ENCODE measurements at places on chromosomes 2 and 18.
A peak's percentile ranks its signal among the peaks of the same experiment; 100 is the strongest.

DNA sequence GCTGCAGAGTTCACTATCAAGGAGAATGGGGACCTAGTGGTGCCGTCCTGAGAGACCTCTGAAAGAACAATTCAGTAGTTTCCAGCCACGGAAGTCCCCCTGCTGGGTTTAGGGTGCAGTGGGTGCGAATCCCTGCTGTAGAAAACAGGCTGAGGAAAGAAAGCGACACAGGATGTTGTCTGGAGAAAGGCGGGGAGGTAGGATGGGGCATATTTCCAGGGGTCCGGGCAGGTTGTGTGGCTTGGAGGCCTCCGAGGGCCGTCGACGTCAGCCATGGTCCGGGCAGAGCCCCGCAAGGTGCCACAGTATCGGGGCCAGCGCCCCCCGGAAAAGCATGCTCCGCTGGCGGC is 807 bp upstream of the CREB1 start:
- peak; percentile 73 for DNase-seq
- peaks cover 45% of the 10 kb centered on the region for H3K4me1 ChIP-seq
- peak overlapping the region; percentile 100 for H3K27ac ChIP-seq
- H3K27me3 ChIP-seq, result no peaks in the 10 kb centered on the region

- no peak for DNase-seq
- no peaks in the 10 kb centered on the region for H3K36me3 ChIP-seq
- no peak overlapping the region for H3K27ac ChIP-seq
These were observed 15.3 kb upstream of the PTPN4 start for GRCh38 chr2:119744335-119744939.

DNA sequence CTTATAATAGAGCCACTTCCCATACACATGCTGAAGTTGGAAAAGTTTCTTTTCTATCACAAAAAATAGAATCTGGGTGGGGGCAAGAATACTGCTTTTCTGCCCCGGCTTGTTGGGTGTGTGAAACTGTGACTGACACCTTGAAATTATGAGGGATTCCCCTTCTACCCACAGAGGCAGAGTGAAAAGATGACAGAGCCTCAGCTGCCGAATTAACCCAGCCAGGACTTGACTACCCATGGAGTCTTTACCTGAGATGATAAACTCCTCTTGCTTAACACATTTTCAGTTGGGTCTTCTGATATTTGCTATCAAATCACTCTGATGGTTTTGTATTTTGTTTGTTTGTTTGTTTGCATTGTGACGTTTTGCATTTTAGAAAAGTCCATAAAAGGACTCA is 66.0 kb upstream of the PMAIP1 start:
- no peak for DNase-seq
- no peaks in the 10 kb centered on the region for H3K4me1 ChIP-seq
- H3K27me3 ChIP-seq, result no peaks in the 10 kb centered on the region
- no peaks in the 10 kb centered on the region for H3K36me3 ChIP-seq
- H3K4me3 ChIP-seq, result no peak overlapping the region

- no peak overlapping the region for H3K27ac ChIP-seq
- H3K36me3 ChIP-seq, result no peaks in the 10 kb centered on the region
- no peaks in the 10 kb centered on the region for H3K27me3 ChIP-seq
- DNase-seq, result no peak
- no peaks in the 10 kb centered on the region for H3K4me1 ChIP-seq
These were observed 54.6 kb upstream of the MAP4K3 start for GRCh38 chr2:39491653-39492052.

GRCh38 chr2:61857224-61857623 is 3.4 kb upstream of the FAM161A start:
- peaks cover 7% of the 10 kb centered on the region for H3K4me1 ChIP-seq
- H3K27ac ChIP-seq, result no peak overlapping the region
- no peak for DNase-seq
- no peak overlapping the region for H3K4me3 ChIP-seq
- H3K36me3 ChIP-seq, result no peaks in the 10 kb centered on the region

GRCh38 chr18:39701839-39702238 is 2136.2 kb upstream of the CELF4 start:
- H3K4me1 ChIP-seq, result no peaks in the 10 kb centered on the region
- no peaks in the 10 kb centered on the region for H3K36me3 ChIP-seq
- no peak overlapping the region for H3K4me3 ChIP-seq
- no peak for DNase-seq

- DNase-seq, result no peak
- H3K4me3 ChIP-seq, result no peak overlapping the region
- H3K27ac ChIP-seq, result no peak overlapping the region
- no peaks in the 10 kb centered on the region for H3K36me3 ChIP-seq
- no peaks in the 10 kb centered on the region for H3K27me3 ChIP-seq
These were observed 273.7 kb upstream of the LRATD1 start for GRCh38 chr2:14358774-14359173.

GRCh38 chr2:134919341-134920210 is 954 bp downstream of the CCNT2 start:
- peaks cover 16% of the 10 kb centered on the region for H3K4me1 ChIP-seq
- no peaks in the 10 kb centered on the region for H3K36me3 ChIP-seq
- peak; percentile 8 for DNase-seq
- H3K27ac ChIP-seq, result peak overlapping the region; percentile 96

GRCh38 chr2:206250041-206250897 is 24.2 kb upstream of the ZDBF2 start:
- peaks cover 8% of the 10 kb centered on the region for H3K27me3 ChIP-seq
- DNase-seq, result no peak
- no peak overlapping the region for H3K27ac ChIP-seq
- no peaks in the 10 kb centered on the region for H3K36me3 ChIP-seq
- no peak overlapping the region for H3K4me3 ChIP-seq
- no peaks in the 10 kb centered on the region for H3K4me1 ChIP-seq

DNA sequence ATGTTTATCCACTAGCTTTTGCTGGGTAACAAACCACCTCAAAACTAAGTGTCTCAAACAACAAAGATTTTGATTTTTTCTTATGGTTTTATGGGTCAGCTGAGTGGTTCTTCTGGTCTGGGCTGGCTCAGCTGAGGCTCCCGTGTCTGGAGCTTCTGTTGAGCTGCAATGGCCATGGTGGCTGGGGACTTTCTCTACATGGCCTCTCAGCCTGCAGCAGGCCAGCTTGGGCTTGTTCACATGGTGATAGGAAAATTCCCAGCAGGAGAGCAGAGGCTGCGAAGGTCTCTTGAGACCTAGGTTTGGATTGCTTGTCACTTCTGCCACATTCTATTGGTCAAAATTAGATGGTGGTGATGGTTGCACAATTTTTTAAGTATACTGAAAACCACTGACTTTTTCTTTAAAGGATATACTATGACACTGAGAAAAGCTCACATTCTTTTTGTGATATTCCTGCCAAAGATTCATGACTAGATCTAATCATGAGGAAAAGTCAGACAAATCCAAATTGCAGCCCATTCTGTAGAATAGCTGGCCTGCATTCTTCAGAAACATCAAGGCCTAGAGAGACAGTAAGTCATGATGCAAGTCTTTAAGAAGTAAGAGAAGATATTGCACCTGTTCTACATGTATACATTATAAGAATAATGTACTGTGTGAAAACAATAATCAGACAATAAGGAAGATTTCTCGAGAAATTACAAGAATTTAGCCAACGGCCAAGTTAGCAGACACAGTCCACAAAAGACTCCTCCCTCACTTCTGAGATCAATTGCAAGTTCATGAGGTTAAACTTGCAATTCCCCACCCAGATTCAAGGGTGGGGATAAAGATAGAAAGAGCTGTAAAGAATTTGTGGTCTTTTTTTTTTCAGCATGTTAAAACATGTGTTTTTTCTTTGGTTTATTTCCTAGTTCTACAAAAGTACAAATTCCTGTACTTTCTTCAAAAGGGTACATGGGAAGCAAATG is 35.0 kb upstream of the IL1R2 start:
- no peak overlapping the region for H3K27ac ChIP-seq
- no peaks in the 10 kb centered on the region for H3K27me3 ChIP-seq
- no peaks in the 10 kb centered on the region for H3K36me3 ChIP-seq
- no peak for DNase-seq
- H3K4me1 ChIP-seq, result no peaks in the 10 kb centered on the region
- no peak overlapping the region for H3K4me3 ChIP-seq

- no peak overlapping the region for H3K27ac ChIP-seq
- no peak overlapping the region for H3K4me3 ChIP-seq
- H3K4me1 ChIP-seq, result no peaks in the 10 kb centered on the region
- no peak for DNase-seq
- no peaks in the 10 kb centered on the region for H3K36me3 ChIP-seq
These were observed 294.3 kb upstream of the MEX3C start for GRCh38 chr18:51491678-51492372.
